ENCODE measurements at places on chromosomes 6 and 20.

GRCh38 chr6:30200551-30201281 lies 12.5 kb downstream of the TRIM26 start:
- no peak for DNase-seq

DNA sequence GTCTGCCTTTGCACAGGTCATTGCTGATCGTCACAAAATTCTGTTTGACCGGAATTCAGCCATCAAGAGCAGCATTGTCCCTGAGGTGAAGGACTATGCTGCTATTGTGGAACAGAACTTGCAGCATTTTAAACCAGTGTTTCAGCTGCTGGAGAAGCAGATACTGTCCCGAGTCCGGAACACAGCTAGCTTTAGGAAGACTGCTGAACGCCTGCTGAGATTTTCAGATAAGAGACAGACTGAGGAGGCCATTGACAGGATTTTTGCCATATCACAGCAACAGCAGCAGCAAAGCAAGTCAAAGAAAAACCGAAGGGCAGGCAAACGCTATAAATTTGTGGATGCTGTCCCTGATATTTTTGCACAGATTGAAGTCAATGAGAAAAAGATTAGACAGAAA lies 24.6 kb upstream of the CALHM6 start:
- no peak for DNase-seq

GRCh38 chr20:47286681-47287080 lies 69.8 kb downstream of the ZMYND8 start:
- DNase-seq = no peak

GRCh38 chr20:6299456-6299855 lies 176.6 kb upstream of the FERMT1 start:
- DNase-seq = no peak

DNA sequence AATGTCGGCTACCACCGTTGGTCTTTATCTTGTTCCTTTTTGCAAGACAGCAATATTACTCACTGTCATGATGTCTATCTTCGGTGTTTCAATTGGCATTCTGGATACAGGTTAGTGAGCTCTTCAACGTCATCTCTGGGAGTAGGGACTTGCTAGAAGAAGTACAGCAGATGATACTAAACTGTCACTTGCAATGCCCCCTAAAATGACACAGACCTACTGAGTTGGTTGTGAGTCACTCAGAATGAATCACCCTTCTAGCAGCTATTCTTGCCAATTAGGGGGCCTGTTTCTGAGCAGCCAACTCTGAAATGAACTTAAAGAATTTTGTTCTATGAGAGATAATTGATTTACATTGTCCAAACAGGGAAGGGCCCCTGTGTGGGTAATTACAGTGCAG lies 176.5 kb downstream of the SLC16A10 start:
- no peak for DNase-seq

GRCh38 chr6:27383011-27383410 lies 5.5 kb upstream of the ZNF391 start:
- DNase-seq = no peak

GRCh38 chr20:48892891-48893290 lies 28.6 kb upstream of the ARFGEF2 start:
- no peak for DNase-seq

GRCh38 chr6:51398793-51399192 lies 580.1 kb downstream of the TFAP2B start:
- DNase-seq = no peak
